ENCODE measurements at places on chromosomes 13 and 19.

DNA sequence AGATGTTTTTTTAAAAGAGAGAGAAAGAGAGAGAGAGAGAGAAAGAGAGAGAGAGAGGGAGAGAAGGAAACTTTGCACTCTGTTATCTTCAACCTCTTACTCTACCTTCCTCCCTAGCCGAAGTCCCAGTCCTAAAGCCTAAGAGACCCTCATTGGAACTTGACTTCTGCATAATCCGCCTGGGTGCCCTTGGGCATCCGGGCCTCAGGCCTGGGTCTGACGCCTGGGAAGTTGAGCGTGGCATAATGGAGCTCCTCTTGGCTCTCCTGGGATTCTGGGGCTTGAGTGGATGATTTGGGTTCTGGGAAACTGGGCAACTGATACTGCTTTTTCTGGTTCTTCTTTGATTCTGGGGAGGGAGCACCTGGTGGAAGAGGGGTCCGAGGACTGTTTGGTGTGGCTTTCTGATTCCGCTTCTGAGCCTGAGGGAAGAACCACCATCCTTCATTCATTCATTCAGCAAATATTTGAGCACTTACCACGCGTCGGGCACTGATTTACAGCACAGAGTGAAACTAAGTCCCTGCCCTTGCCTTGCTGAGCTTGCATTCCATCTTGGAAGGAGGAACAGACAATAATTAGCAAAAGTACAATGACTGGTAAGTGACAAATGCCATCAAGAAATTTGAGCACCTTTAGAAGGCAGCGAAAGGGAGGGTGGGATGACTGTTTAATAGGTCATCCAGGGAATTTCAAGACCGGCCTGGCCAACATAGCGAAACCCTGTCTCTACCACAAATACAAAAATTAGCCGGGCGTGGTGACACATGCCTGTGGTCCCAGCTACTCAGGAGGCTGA lies 6.3 kb downstream of the SIGLEC10 start:
- no peak for DNase-seq

DNA sequence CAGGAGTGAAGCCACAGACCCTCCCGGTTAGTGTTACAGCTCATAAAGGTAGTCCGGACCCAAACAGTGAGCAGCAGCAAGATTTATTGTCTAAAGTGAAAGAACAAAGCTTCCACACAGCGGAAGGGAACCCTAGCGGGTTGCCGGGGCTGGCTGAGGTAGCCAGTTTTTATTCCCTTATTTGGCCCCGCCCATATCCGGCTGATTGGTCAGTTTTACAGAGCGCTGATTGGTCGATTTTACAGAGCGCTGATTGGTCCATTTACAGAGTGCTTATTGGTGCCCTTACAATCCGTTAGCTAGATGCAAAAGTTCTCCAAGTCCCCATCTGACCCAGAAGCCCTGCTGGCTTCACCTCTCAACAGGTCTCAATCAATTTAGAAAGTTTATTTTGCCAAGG lies 126.0 kb upstream of the RFC3 start:
- no peak for DNase-seq

GRCh38 chr19:51158474-51159129 lies 16.5 kb downstream of the SIGLEC7 start:
- DNase-seq: no peak

- DNase-seq: no peak
These were observed 1.8 kb upstream of the SPRY2 start for GRCh38 chr13:80342471-80343371.

DNA sequence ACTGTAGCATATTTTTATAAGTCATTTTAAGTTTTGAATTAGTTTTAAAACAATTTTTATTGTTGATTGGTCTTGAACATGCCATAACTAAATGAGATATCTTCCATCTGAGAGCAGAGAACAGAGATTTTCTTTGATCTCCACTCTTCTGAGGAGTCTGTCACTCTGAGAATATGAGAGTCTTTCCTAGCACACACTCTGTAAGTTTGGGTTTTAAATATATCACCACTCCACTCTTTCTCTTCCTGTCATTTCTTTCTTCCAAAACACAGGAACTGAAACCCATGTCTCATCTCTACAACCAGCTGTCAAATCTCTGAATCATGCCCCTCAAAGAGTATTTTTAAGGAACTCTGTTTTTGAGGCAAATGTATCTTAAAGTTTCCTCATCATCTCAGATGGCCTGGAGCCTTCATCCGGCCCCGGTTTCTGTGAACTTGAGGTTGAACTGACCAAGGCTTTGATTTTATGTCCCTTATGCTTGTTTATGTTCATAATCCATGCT lies 698.2 kb upstream of the SGCG start:
- DNase-seq: no peak

DNA sequence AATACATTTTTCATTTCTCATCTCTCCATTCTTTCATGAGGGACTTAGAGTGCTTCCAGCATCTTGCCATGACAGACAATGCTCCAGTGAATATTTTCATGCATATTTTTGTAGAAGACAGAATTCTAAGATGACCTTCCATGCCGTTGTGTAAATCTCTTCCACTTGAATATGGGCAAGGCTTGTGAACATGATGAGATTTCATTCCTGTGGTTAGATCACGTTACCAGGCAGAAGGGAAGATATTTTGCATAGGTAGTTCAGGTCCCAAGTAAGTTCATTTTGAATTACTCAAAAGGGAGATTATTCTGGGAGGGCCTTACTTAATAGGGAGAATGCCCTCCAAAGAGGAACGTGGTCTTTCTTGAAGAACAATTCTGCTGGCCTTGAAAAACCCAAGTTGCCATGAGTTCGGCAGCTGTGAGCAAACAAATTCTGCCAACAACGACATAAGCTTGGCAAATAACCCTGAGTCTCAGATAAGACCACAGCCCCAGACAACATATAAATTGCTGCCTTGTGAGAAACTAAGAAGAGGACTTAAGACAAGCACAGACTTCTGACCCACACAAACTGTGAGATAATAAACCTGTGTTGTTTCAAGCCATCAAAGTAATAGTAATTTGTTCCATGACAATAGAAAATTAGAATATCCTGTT lies 400.5 kb upstream of the GPC6 start:
- DNase-seq: no peak

DNA sequence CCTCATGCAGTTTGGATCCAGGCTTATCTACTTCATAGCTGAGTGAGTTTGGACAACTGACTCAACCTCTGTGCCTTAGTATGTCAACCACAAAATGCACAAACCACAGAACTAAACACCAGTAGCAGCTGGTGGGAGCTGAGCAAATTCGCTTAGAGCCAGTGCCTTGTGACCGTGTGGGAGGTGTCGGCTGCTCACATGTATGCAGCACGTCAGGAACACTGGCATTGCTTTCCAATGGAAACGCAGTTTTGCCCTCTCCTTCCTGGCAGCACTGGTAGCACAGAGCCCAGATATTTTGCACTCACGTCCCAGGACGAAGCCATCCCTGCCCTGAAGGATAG lies 8.3 kb upstream of the NTN5 start:
- no peak for DNase-seq

- no peak for DNase-seq
These were observed 28.1 kb upstream of the MPHOSPH8 start for GRCh38 chr13:19605161-19605955.

Measured in fibroblast of skin of left biceps (primary cell).